ENCODE measurements at places on chromosomes 12 and 14.

DNA sequence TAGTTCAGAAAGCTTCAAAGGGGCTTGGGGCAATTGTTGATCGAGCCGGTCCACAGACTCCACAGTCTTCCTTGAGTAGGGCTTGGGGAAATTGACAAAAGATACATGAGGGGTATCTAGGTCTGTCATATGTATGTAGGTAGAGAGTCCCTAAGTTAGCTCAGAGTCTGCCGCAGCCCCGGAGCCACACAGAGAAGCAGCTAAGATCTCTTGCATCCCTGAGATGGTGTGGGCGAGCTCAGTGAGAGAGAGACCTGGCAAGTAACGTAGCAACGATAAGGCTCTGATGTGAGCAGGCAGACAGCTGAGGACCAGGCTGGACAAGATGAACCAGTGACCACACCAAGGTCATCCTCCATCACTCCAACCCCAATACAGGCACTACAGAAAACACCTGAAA lies 297.6 kb downstream of the TMEM132D start:
- no peak for DNase-seq

DNA sequence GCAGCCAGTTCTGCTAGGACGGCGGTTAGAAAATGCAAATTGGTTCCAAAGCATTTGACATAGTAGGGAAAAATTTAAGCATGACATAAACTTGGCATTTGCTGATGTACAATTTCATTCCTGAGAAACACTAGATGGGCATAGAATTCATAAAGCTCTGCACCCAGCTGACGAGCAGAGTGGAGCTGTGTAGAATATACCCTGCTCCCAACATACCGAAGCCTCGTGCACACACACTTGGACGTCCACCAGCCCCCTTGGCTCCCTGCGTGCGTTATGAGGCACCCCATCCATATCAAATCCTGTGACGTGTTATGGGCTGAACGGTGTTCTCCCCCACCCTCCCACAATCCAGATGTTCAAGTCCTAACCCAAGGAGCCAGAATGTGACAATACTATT lies 65.4 kb downstream of the CLMN start:
- DNase-seq, result no peak

DNA sequence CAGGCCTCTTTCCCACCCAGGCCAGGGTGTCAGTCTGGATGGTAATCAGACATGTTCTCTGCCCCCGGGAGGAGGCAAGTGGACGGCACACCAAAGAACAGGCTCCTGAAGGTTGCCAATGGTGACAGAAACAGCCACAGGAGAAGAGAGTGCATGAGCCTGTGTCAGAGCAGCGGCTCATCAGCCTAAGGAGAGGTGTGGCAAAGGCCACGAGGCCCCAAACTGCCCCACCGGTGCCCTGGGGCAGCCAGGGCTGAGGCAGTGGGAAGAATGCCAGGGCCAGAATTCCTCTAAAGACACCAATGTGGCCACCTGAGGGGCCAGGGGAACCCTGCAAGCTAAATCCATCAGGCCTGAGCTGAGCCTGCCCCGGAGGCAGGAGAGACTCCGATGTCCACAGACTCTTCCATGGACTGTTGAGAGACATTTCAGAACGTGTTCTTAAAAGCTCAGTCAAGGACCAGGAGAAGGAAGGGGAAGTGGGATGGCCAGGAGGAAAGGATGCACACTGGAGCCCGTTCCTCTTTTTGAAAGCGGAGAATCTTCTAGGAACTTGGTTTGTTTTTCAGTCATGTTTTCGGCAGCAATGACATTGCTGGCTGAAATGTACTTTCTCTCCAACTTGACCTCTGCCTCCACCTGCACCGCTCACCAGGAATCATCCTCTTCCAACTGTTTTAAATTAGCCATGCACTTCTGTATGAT lies 176.3 kb upstream of the FKBP4 start:
- no peak for DNase-seq

GRCh38 chr12:11623382-11623781 lies 26.1 kb upstream of the ETV6 start:
- DNase-seq, result no peak

GRCh38 chr14:38125481-38126037 lies 82.1 kb upstream of the SSTR1 start:
- DNase-seq, result no peak

All from T-helper 1 cell (primary cell).